ENCODE measurements at places on chromosomes 7 and 10.

GRCh38 chr7:25906003-25906402 lies 246.0 kb upstream of the NFE2L3 start:
- no peak for DNase-seq

- no peak for DNase-seq
Measured at GRCh38 chr10:73909540-73910115, 1.3 kb upstream of the PLAU start.

DNA sequence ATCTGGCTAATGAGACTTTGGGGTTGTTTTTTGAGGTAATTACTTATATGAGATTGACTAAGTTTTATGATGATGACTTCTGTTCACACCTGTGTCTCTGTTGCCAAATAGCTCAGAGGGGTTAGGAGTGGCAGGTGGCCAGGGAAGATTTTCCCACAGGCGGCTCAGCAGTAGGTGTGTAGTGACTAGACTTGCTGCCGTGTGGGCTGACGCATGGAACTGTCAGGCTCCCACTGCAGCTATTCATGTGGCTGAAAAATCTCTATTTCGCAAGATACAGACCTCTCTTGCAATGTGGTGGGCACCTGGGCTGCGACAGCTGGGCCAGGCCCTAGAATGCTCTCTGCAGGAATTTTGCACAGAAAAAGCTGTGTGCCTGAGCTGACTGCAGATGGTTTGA lies 1.4 kb downstream of the CPA4 start:
- no peak for DNase-seq

- DNase-seq = no peak
Measured at GRCh38 chr7:51138123-51139085, 178.2 kb downstream of the COBL start.

GRCh38 chr7:141754939-141755338 lies 9.0 kb upstream of the TAS2R3 start:
- DNase-seq = no peak

GRCh38 chr7:78746301-78746700 lies 707.2 kb downstream of the MAGI2 start:
- DNase-seq = no peak

DNA sequence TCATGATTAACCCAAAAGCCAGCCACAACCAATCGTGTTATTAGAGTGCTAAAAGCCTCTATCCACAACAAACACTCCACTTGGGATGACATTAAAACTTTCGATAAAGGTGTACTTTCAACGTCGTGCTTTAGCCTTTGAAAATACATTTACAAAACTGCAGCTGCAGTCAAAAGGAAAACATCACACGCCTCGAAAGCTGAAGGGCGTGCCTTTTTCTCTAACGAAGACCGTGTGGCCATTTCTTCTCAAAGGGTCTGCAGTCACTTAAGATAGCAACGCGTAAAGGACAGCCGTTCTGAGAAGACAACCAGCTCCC lies 1.1 kb downstream of the ARHGAP12 start:
- DNase-seq = no peak

GRCh38 chr10:1022413-1022812 lies 3.2 kb downstream of the IDI2 start:
- DNase-seq = no peak

GRCh38 chr10:21891439-21891838 lies 112.1 kb downstream of the DNAJC1 start:
- DNase-seq = no peak

DNA sequence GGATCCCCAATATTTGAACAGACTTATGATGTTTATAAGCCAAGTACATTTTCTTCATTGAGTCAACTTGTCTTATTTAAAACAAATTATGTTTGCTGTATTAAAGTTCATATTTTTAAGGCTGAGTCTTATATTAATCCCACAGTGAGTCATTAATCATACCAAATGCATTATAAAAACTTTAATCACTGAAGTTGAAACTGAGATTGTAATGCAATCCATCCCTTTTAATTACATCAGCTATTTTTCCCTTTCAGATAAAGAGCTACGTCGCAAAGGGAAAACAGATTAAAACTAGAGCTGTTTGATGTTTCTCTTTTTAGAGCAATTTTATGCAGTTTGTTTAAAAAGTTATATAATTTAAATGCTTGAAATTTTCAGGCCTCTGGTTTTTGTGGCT lies 183.0 kb downstream of the ARID5B start:
- DNase-seq = no peak

DNA sequence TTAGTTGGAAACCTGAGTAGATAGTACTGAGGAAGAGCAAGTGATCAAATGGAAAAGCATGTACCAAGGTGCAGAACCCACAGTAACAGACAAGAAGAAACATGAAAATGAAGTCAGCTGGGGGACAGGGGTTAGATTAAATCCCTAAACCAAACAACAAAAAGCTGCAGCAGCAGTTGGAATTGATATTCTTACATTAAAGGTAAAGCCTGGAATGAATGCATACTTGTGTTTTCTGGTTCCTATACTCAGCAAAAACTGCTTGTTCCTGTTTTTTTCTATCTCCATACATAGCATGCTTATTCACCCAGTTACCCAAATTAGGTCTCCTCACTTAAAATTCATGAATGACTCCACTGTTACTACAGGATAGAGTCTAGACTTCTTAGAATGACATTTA lies 92.4 kb downstream of the TPST1 start:
- no peak for DNase-seq

DNA sequence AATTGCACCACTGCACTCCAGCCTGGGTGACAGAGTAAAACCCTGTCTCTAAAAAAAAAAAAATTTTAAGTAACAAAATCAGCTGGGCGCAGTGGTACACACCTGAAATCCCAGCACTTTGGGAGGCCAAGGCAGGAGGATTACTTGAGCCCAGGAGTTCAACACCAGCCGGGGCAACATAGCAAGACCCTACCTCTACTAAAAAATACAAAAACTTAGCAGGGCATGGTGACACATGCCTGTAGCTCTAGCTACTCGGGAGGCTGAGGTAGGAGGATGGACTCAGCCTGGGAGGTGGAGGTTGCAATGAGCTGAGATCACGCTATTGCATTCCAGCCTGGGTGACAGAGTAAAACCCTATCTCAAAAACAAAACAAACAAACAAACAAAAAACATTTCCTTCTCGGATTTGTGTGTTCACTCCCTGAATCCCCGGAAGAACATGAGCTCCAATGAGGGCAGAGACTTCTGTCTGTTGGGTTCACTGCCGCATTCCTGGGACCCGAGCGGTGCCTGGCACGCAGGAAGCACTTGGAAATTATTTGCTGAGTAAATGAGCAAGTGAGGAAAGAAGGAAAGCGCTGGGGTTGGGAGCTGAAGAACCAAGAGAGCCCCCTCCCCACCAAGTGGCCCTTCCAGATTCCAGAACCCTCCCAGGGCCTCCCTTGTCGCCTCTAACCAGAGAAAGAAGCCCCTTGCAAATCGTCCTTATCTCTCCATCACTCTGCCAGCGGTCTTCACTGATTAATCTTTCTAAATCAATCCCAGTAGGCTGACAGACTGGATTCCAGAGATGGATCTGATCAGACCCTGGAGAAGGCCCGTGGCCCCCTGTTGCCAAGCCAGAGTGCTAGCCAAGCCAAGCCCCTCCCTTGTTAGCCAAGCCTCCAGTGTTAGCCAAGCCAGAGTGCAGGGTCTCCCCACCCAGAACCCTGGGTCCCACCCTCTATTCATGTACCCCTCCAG lies 6.2 kb downstream of the TNRC18 start:
- DNase-seq = peak; percentile 58

DNA sequence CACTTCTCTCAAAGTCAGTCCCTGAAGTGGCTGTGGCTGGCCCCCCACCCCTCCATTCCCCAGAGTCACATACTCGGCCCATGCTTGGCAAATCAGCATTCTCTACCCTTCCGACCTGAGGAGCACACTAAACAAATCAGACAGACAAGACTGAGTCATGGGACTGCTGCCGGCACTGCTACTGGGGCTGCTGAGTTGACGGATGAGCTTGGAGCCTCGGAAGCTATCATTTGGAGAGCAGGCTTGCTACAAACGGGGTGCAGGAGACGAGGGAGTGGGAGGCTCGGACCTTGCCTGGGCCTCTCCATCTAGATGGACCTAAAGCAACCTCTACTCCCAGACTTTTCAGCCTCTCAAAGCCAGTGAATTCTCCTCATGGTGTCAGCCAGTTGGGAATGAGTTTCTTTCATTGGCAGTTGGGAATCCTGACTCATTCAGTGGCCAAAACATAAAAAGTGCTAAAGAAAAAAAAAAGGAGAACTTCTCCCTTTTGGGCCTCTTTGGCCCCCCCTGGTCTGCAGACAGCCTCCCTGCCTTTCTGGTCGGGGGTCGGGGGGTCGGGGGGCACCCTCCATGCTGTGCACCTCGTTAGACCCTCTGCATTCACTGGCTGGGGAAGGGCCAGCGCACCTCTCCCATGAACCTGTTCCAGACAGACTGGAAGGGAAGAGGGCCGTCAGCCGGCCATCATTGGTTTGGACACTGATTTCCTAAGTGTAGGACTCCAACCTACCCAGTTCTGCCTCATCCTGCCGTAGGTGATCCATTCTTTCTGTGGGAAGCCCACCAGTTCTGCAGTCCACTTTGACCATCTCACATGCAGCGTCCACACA lies 52.3 kb upstream of the COL13A1 start:
- no peak for DNase-seq

DNA sequence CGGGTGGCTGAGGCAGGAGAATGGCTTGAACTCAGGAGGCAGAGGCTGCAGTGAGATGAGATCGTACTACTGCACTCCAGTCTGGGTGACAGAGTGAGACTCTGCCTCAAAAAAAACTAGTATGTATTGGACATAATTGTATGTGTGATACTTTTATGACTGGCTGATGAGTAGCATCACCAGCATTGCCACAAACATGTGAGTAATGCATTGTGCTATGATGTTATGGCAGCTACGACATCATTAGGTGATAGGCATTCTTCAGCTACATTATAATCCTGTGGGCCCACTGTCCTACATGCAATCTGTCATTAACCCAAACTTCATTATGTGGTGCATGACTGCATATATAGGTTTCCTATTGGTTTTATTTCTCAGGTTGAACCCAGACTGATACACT lies 352.4 kb downstream of the GALNT17 start:
- no peak for DNase-seq

DNA sequence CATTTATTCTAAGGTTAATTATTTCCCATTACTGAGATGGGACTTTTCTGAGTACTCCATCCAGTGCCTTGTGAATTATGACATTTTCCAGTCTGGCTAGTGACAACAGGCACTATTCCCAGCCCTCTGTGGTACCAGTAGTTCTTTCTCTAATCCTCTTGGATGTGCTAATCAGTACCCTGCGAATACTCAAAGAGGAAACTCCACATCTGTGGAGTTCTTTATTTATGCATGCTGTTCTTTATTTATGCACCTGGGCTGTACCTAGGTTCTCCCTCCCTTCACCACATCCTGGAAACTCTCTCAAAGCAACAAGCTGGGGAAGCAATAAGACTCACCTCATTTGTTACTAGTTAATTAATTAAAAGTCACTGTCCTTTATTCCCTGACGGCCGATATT lies 83.5 kb downstream of the TSPAN12 start:
- DNase-seq = no peak

DNA sequence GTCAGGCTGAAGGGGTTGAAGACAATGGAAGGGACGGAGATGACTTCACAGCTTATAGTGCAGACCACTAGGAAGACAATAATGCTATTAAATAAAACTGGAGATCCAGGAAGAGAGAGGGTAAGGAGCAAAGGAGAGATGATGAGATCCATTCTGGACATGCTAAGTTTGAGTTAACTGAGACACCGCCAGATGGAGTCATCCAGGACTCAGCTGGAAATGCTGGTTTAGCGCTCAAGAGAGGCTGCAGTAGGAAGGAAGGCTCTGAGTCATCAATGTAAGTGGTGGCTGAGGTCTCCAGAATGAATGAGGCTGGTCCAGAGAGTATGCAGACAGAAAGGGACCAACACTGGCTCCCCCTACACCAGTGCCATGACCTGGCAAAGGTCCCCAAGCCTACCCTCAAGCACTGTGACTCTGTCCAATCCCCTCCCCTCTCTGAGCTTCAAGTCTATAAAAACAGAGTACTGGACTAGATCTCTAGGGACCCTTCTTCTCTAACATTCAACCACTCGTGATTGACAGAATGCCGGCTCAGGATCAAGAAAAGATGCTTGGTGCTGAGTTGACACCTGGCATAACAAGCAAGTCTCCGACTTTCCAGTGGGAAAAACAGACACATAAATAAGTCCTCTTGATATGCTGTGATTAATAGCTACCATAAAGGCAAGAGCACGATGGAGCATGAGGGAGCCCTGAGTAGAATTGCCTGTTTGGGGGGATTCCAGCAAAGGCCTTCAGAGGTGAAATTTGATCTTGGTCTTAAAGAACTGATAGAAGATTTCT lies 8.9 kb downstream of the GFRA1 start:
- no peak for DNase-seq

DNA sequence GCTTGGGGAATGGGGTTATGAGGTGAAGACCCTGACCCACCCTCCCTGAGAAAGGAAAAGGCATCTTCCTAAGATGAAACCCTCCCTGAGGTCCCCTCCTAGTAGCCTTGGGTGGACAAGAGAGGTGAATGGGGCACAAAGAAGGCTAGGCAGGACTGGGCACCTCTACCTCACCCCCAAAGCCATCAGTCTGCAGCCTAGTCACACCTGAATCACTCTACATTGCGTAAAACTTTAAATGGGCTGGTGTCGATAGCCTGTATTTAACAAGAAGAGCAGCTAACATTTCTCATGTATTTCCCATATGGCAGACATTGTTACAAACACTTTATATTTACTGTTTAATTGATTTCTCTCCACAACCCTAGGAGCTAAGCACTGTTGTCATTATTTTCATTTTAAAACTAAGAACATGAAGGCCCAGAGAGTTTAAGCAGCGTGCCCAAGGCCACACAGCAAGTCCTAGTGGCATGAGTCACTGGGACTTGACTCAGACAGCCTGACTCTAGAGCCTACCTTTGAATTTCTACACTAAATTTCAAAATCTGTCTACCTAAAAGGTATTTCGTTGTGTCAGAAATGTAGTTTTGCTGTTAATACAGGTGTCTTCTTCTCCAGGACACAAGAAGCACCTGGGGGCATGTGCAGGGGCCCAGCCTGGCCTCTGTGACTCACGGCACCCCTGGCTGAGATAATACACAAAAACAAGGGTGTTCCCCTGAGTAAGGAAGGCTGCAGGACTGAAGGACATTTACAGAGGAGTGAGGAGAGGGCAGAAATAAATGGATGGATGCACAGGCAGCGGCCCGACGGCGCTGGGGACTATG lies 3.4 kb downstream of the AOC1 start:
- DNase-seq = no peak

DNA sequence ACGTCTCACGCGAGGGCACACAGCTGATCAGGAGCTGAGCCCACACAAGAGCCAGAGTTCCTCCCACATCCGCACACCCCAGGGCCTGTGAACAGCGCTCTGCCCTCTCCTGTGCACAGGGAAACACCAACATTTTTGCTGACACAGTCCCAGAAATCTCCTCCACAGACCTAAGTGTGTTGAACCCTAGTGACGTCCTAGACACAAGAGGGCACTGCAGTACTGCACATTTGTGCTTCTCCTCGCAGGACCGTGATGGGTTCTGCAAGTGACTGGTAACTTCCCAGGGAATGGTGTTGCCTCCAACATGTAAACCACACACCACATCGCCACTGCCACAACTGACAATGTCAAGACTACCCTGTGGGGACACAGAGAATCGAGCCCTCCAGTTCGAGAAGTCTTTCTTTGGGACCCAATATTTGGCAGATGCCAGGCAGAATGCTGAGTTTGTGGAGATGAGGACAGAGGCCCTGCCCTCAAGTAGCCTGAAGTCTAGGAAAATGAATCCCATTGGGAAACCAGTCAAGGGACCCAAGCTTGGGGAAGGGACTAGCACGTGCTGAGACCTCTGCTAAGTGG lies 170.3 kb downstream of the PAXIP1 start:
- DNase-seq = no peak
